ENCODE measurements at places on chromosomes 4 and X.

GRCh38 chr4:167397586-167397985 lies 163.3 kb upstream of the SPOCK3 start:
- no peak overlapping the region for H3K27ac ChIP-seq
- H3K4me3 ChIP-seq: no peak overlapping the region
- no peaks in the 10 kb centered on the region for H3K27me3 ChIP-seq

DNA sequence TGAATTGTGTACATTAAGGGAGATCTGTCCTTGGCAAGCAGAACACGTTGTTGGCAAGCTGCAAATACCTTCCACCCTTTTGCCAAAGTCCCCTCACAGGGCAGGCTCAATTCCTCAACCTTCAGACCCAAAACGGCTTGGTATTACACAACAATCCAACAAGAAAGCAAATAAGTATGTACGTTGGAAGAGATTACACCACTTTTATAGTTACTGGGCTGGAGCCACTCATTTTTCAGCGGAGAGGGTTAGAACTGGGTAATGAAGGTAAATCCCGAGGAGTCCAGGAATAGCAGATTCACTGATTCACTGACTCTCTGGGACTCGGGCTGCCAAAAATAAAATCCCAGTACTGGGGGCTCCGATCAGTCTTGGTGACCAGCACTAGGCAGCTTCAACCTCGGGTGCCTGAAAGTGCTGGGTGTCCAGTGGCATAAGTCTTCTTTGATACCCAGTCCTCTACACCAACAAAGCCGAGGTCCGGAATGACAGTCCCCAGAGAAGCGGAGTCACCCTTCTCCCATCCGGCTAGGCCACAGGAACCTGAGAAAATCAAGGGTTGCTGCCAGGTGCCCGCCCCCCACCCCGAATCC lies 587 bp downstream of the TIMM8A start:
- no peak for DNase-seq
- peaks cover 19% of the 10 kb centered on the region for H3K36me3 ChIP-seq
- H3K27me3 ChIP-seq: no peaks in the 10 kb centered on the region

- DNase-seq: no peak
- no peak overlapping the region for H3K27ac ChIP-seq
- H3K27me3 ChIP-seq: peaks cover 20% of the 10 kb centered on the region
- H3K4me1 ChIP-seq: peaks cover 18% of the 10 kb centered on the region
- H3K4me3 ChIP-seq: no peak overlapping the region
- no peaks in the 10 kb centered on the region for H3K36me3 ChIP-seq
Measured at GRCh38 chr4:123622572-123622971, 226.0 kb downstream of the SPRY1 start.

DNA sequence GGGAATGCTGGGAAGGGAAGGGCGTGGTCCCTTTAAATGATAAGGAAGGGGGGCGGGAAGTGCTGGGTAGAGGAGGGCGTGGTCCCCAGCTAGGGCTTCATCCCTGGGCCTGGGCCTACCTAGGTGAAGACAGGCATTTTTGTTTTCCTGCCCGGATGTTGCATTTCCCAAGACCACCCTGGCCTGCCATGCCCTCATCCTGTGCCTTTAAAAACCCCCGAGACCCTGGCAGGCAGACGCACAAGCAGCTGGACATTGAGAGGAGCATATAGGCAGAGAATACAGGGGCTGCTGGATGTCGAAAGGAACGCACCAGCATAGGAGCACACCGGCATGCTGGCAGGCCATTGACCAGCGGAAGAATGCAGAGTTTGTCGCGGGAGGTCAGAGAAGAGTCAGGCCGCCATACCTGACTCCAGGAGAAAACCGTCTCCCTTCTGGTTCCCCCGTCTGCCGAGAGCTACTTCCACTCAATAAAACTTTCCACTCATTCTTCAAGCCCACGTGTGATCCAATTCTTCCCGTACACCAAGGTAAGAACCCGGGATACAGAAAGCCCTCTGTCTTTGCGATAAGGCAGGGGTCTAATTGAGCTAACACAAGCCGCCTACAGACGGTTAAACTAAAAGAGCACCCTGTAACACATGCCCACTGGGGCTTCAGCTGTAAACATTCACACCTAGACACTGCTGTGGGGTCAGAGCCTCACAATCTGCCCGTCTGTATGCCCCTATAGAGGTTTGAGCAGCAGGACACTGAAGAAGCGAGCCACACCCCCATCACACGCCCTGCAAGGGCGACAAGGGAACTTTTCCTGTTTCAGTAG lies 2.9 kb upstream of the AGA start:
- no peaks in the 10 kb centered on the region for H3K27me3 ChIP-seq
- H3K4me1 ChIP-seq: peaks cover 21% of the 10 kb centered on the region
- DNase-seq: no peak
- no peaks in the 10 kb centered on the region for H3K36me3 ChIP-seq
- no peak overlapping the region for H3K27ac ChIP-seq

GRCh38 chr4:119299260-119299671 lies 22.7 kb downstream of the FABP2 start:
- H3K27me3 ChIP-seq: no peaks in the 10 kb centered on the region
- DNase-seq: peak; percentile 22
- H3K4me3 ChIP-seq: peak overlapping the region; percentile 73
- H3K36me3 ChIP-seq: peaks cover 32% of the 10 kb centered on the region
- H3K27ac ChIP-seq: peak overlapping the region; percentile 93

DNA sequence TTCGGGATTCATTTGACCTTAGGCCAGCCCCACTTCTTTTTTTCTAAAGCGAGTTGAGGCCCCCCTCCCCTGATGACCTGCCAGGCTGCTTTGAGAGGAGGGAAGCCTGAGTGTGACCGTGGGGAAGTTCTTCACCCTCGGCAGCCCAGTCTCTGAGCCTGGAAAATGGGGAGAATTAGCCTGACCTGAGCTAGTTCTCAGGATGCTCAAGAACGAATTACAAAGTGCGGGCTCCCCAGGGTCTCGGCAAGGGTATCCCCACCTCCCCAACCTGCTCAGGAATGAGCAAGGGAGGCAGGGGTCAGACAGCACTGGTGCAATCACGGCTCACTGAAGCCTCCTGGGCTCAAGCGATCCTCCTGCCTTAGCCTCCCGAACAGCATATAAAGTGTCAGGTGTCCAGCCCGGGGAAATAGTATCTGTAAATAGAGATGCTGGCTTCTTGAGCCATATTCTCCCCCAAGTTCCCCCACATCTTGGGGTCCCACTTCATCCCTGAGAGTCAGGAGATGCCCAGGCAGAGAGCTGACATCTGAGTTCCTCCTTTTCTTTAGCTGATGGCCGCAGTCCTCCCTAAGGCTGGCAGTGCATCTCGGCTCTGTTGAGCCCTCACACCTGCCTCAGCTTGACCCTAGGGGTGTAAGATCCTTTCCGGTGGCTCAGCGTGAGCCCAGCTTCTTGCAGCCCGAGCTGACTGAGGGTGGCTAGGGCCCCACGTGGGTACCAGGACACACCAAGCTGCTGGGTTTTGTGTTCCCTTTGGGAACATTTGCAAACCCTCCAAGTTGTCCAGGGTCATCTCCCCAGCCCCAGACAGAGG lies 1.6 kb downstream of the DUSP9 start:
- H3K27ac ChIP-seq: no peak overlapping the region
- no peak for DNase-seq
- H3K4me1 ChIP-seq: peaks cover 5% of the 10 kb centered on the region
- H3K4me3 ChIP-seq: no peak overlapping the region
- H3K36me3 ChIP-seq: no peaks in the 10 kb centered on the region

GRCh38 chr4:179751669-179752068 lies 2309.4 kb upstream of the AGA start:
- H3K27me3 ChIP-seq: no peaks in the 10 kb centered on the region
- no peak overlapping the region for H3K27ac ChIP-seq
- no peaks in the 10 kb centered on the region for H3K36me3 ChIP-seq
- no peak overlapping the region for H3K4me3 ChIP-seq
- DNase-seq: no peak
- no peaks in the 10 kb centered on the region for H3K4me1 ChIP-seq

- peaks cover 28% of the 10 kb centered on the region for H3K4me1 ChIP-seq
- H3K4me3 ChIP-seq: no peak overlapping the region
- H3K27me3 ChIP-seq: peaks cover 52% of the 10 kb centered on the region
Measured at GRCh38 chr4:11427121-11427996, 1.3 kb downstream of the HS3ST1 start.

- H3K27me3 ChIP-seq: no peaks in the 10 kb centered on the region
- H3K36me3 ChIP-seq: no peaks in the 10 kb centered on the region
- no peak overlapping the region for H3K4me3 ChIP-seq
- H3K27ac ChIP-seq: no peak overlapping the region
- DNase-seq: no peak
- no peaks in the 10 kb centered on the region for H3K4me1 ChIP-seq
Measured at GRCh38 chr4:155768370-155768769, 9.5 kb downstream of the GUCY1B1 start.

- peaks cover 11% of the 10 kb centered on the region for H3K36me3 ChIP-seq
- no peak for DNase-seq
- H3K4me3 ChIP-seq: peak overlapping the region; percentile 78
- H3K27ac ChIP-seq: peak overlapping the region; percentile 61
Measured at GRCh38 chrX:48918301-48918642, 552 bp downstream of the PIM2 start.

DNA sequence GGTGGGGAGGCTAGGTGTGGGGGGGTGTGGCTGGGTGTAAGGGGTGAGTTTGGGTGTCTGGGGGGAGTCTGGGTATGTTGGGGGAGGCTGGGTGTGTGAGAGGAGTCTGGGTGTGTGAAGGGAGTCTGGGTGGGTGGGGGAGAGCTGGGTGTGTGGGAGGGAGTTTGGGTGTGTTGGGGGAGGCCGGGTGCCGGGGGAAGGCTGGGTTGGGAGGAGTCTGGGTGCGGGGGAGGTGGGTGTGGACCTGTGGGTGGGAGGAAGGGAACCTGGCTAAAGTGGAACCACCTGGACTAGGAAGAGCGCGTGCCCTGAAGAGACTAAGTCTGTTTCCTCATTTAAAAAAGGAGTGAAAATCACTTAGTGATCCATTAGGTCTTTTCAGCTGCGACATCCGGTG lies 18.3 kb downstream of the SPON2 start:
- H3K36me3 ChIP-seq: no peaks in the 10 kb centered on the region
- no peak overlapping the region for H3K27ac ChIP-seq
- no peak for DNase-seq

DNA sequence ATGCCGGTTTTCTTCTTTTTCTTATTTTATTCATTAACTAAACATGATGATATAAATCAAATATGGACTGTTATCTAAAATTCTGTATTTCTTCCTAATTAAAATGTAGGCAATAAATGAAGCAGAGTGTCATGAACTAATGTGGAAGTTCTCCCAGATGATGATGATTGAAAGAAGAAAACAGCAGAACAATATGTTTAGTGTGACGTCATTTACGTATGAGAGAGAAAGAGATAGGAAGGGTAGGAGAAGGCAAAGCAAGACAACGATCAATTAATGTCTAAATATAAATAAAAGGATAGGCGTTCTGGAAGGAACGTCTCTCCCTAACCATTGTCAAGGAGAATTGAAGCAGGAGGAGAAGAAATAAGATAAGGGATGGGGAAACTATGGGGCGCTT lies 105.2 kb downstream of the NEUROG2 start:
- H3K27ac ChIP-seq: no peak overlapping the region
- no peaks in the 10 kb centered on the region for H3K4me1 ChIP-seq
- DNase-seq: no peak
- no peaks in the 10 kb centered on the region for H3K27me3 ChIP-seq

- peaks cover 3% of the 10 kb centered on the region for H3K27me3 ChIP-seq
- no peaks in the 10 kb centered on the region for H3K4me1 ChIP-seq
- H3K4me3 ChIP-seq: no peak overlapping the region
- no peak overlapping the region for H3K27ac ChIP-seq
- no peaks in the 10 kb centered on the region for H3K36me3 ChIP-seq
Measured at GRCh38 chr4:176840166-176840565, 47.4 kb upstream of the VEGFC start.

GRCh38 chr4:139841464-139842195 lies 176.0 kb downstream of the MGST2 start:
- H3K36me3 ChIP-seq: no peaks in the 10 kb centered on the region
- no peak overlapping the region for H3K27ac ChIP-seq
- no peak overlapping the region for H3K4me3 ChIP-seq
- no peaks in the 10 kb centered on the region for H3K27me3 ChIP-seq

GRCh38 chr4:96162636-96163035 lies 322.7 kb downstream of the PDHA2 start:
- no peak for DNase-seq
- H3K27ac ChIP-seq: no peak overlapping the region
- H3K36me3 ChIP-seq: no peaks in the 10 kb centered on the region
- no peak overlapping the region for H3K4me3 ChIP-seq
- H3K4me1 ChIP-seq: no peaks in the 10 kb centered on the region
- H3K27me3 ChIP-seq: no peaks in the 10 kb centered on the region

DNA sequence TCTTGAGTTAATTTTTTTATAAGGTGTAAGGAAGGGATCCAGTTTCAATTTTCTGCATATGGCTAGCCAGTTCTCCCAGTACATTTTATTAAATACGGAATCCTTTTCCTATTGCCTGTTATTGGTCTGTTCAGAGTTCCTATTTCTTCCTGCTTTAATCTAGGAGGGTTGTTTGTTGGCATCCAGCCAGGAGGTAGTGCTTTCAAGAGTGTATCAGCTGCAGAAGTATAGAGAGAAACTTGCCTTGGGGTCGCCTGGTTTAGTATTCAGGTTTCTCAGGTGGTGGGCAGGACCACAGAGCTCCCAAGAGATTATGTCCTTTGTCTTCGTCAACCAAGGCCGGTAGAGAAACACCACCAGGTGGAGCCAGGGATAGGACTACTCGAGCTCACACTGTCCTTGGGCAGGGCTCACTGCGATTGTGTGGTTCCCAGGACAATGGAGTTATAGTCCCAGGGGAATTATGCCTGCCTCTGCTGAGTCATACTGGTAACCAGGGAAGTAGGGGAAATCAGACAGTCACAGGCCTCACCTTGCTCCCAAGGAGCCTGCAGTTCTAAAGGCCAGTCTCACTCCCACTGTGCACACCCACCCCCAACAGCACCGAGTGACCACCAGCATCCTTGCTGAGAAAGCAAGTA lies 168.1 kb downstream of the VSIG4 start:
- no peaks in the 10 kb centered on the region for H3K4me1 ChIP-seq
- no peak overlapping the region for H3K4me3 ChIP-seq
- DNase-seq: peak; percentile 3

DNA sequence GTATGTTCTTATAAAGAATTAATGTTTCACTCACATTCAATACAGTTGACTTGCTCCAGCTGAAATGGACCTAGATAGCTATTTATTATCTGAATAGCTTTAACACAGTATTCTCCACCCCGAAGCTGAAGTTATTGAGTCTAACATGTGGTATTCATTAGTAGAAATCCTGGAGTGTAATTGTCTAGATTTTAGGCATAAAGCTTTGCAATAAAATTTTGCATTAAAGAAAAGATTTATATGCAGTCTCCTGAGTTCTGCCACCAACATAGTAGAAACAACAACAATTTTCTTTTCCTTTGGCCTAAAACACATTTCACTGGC lies 90.2 kb upstream of the DCLK2 start:
- H3K4me1 ChIP-seq: no peaks in the 10 kb centered on the region
- DNase-seq: no peak
- H3K4me3 ChIP-seq: no peak overlapping the region
- no peaks in the 10 kb centered on the region for H3K36me3 ChIP-seq
- no peak overlapping the region for H3K27ac ChIP-seq
- H3K27me3 ChIP-seq: no peaks in the 10 kb centered on the region
